Fibroblast of skin of abdomen (primary cell): ENCODE measurements at places on chromosomes 1 and 21.
A peak's percentile ranks its signal among the peaks of the same experiment; 100 is the strongest.

GRCh38 chr1:236165238-236165981 lies 23.1 kb downstream of the GPR137B start:
- DNase-seq: no peak

- no peak for DNase-seq
Measured at GRCh38 chr21:34511787-34512455, at the start of gene KCNE1. Gene KCNE1 (minus strand): TSS chr21:34512210. CDS start chr21:34449634, 62,576 bp downstream.

GRCh38 chr1:229110986-229111385 lies 159.9 kb upstream of the RAB4A start:
- no peak for DNase-seq

- no peak for DNase-seq
Measured at GRCh38 chr1:205920159-205920558, 23.1 kb downstream of the SLC26A9 start.

- DNase-seq: no peak
Measured at GRCh38 chr1:20342294-20343148, 51.8 kb downstream of the VWA5B1 start.

GRCh38 chr1:119542492-119542946 lies 35.5 kb downstream of the HSD3B1 start:
- no peak for DNase-seq

DNA sequence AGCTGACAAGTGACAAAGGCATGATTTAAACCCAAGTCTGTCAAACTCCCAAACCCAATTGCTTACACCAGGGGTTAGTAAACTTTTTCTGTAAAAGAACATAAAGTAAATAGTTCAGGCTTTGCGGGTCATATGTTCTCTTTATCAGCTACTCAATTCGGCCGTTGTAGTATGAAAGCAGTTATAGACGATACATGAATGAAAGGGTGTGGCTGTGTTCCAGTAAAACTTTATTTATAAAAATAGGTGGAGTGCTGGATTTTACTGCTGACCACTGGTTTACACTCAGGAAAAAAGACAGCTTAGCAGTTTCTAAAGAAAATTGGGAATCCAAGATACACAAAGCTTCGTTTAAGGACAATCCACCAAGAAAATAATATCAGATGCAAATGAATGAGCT lies 124.3 kb upstream of the BCL9 start:
- DNase-seq: no peak

GRCh38 chr1:206799311-206799710 lies 27.0 kb upstream of the IL10 start:
- DNase-seq: no peak

- no peak for DNase-seq
Measured at GRCh38 chr1:67313934-67314671, 6.4 kb downstream of the IL12RB2 start.

DNA sequence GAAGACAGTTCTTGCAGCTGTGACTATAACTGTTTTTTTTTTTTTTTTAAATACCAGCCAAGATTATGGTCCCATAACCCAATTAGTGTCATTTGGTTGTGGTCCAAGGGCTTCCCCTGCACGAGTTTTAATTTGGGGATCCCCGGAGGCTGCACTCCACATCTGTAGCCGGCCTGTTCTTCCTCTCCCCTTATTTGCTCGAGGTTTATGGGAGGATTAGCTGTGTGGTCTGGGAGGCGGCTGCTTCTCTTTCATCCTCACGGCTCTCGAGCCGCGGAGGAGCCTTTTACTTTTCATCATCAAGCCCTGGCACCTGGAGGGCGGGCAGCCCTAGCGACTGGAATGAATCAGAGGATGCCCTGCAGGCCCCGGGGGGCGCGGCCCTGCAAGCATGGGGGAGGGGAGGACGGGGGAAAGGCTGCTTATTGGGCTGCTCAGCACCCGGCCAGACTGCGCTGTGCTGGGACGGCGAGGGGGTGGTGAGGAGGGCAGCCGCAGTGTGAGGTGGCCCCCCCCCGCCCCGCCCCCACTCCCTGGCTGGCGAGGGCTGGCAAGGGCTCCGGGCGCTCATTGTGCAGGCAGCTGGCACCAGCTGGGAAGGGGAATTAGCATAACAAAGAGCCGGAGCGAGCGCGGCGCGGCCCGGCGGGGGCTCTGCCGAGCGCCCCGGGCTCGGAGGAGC lies 18.5 kb downstream of the SERTAD4 start:
- no peak for DNase-seq

GRCh38 chr1:192167911-192168700 lies 9.8 kb downstream of the RGS18 start:
- peak; percentile 38 for DNase-seq

DNA sequence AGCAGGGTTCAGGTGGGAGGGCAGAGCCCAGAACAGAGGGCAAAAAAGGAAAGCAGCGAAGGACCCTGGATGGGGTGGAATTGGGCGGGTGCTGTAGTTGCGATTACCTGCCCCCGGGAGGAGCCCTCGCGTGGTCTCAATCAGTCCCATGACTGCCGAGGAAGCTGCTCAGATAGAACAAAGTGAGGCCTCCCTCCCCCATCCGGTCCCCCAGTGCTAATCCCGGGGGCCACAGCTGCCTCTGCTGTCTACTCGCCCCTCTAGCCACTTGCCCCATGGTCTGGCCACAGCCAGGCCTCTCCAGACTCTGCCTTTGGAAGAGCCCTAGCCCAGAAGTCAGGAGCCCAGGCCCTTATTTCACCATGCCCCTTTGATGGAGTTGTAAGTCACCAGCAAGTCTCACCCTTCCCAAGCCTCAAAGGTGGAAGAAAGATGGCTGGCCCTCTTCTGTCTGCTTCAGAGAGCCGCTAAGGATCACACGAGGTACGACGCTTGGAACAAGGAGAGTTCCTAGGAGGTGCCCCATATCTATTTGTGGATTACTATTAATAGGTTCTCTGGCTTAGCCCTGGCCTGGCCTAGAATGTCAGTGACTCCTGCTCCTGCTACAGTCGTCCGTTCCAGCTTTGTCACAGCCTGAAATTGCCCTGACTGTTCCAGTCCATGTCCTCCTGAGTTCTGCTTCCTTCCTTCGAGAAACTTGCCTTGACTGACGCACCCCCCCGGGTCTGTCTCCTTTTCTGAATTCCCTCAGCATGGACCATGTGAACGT lies 16.4 kb downstream of the ECHDC2 start:
- peak; percentile 23 for DNase-seq

DNA sequence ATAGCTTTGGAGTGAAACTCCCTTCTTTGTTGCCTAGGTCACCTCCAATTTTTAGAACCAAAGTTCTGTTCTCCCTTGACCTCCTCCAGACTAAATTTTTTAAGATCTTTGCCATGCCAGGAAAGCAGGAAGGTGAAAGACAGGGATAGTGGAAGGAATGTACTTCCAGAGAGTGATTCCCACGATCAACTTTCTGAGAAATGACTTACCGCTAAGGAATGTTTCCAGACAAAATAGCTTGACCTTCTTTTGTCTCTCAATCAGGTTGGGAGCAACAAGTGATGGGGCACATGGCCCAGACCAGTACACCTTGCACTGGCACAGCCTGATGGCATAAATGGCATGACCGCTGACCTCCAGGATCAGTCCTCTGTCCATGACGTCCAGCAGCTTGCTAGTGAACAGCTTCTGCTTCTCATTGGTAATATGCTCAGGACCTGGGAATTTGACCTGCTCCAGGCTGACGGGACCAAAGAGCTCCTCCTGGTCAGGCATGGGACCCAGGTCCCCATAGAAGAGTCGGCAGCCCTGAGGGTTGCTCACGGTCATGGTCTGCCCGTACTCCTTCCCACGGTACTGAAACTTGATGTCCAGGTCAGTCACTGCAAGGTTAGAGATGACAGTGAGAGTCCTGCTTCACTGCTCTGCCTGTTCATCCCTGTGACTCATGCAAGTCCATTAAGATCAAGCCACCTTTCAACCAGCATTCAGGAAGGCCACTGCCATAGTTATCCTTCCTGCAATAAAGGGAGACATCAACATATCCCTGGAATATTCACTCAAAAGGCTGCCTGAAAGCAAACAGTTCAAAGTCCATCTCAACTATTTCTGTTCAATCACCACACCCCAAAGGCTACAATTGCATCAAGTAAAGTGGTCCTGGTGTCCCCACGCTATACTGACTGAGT lies 6.2 kb upstream of the C1orf74 start:
- peak; percentile 6 for DNase-seq

- DNase-seq: peak; percentile 18
Measured at GRCh38 chr1:69824932-69825331, 257.2 kb downstream of the LRRC7 start.

- DNase-seq: peak; percentile 88
Measured at GRCh38 chr1:210792250-210793102, 341.5 kb downstream of the KCNH1 start.

DNA sequence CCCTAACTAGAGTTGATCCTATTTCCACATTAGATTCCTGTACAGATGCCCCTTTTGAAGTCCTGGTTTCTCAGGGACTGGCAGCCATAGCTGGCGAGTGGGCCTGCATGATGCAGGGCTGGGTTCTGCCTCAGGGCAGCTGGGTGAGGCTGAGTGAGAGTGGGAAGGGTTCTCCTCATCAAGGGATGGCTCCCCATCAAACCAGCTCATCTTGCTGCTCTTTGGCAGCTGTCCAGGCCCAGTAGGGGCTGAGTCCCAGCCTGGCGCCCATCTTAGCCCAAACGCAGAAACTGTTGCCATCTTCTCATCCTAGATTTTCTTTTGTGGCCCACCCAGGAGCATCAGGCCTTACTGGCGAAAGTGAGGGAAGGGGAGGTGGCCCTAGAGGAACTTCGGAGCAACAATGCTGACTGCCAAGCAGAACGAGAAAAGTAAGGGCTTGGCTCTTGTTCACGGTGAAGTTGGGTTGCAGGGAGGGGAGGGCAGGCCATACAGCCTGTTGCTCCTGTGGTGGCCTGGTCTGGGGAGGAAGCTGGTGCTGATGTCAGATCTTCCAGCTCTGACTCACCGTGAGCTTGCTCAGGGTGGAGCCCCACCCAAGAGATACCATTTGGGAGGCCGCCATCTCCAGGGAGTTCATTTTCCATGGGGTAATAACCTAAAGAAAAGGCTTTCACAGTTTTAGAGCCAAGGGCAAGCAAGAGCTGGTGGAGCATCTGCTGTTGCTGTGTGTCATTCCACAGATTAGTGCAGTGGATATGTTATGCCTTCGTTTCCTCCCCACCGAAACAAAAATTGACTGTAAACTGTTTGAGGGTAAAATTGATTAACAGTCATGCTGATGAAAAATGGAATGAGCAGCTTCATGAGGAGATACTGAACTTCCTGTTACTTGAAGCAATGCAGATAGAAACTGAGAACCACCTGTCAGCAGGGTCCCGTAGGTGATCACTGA lies 34.7 kb downstream of the TUFT1 start:
- peak; percentile 54 for DNase-seq

- peak; percentile 53 for DNase-seq
Measured at GRCh38 chr1:193971595-193971994, 785.2 kb upstream of the B3GALT2 start.

- no peak for DNase-seq
Measured at GRCh38 chr1:228996281-228996680, 261.0 kb downstream of the RHOU start.

DNA sequence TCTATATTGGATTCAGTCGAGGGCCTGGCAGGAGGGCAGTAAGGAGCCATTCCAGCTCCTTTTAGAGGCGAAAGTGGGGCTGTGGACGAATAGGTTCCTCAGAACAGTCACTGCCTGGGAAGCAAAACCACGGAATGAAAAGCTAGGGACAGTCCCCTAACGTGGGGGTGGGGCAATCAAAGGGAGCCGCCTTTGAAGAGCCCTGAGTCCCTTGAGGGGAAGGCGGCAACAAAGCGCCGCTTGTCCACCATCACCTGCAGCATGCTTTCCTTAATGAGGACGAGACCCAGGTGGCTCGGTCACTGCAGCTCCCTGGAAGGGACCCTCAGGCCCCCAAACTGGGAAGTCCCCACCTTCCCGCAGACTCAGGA lies 184.7 kb downstream of the ETS2 start:
- no peak for DNase-seq

DNA sequence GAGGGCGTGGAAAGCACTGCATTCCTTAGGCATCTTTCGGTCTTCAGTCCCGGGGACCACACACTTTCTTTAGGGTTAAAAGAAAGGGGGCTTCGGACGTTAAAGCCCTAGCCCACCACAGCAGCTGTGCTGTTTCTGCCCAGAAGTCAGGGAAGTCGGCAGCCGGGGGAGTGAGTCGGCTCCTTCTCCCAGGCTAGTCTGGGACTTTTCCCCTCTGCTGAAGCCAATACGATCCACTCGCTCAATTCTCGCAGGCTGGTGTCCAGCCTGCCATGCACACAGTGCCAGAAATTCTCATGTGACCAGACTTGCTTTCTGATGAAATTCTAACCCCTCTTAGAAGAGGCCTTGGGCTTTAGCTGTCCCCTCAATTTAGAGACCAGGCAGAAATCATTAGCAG lies 67.7 kb downstream of the BCAR3 start:
- peak; percentile 51 for DNase-seq

DNA sequence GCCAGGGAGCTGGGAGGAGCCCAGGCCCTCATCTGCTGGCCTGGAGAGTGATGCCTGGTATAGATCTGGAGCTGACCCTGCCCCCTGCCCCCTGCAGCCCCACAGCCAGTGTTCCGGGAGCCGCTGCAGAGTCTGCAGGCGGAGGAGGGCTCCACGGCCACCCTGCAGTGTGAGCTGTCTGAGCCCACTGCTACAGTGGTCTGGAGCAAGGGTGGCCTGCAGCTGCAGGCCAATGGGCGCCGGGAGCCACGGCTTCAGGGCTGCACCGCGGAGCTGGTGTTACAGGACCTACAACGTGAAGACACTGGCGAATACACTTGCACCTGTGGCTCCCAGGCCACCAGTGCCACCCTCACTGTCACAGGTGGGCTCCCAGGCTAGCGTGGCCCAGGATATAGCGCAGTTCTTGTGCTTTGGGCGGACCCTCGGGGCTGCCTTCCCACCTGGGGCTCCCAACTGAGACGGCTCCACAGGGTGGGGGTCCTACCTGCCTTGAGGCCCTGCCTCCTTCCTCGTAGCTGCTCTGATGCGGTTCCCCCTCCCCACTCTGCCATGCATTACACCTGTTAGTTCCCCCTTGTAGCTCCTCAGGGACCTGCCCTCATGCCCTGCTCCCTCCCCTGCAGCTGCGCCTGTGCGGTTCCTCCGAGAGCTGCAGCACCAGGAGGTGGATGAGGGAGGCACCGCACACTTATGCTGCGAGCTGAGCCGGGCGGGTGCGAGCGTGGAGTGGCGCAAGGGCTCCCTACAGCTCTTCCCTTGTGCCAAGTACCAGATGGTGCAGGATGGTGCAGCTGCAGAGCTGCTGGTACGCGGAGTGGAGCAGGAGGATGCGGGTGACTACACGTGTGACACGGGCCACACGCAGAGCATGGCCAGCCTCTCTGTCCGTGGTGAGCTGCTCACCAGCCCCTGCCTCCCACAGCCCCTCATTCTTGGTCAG lies 98.7 kb downstream of the OBSCN start:
- DNase-seq: no peak

DNA sequence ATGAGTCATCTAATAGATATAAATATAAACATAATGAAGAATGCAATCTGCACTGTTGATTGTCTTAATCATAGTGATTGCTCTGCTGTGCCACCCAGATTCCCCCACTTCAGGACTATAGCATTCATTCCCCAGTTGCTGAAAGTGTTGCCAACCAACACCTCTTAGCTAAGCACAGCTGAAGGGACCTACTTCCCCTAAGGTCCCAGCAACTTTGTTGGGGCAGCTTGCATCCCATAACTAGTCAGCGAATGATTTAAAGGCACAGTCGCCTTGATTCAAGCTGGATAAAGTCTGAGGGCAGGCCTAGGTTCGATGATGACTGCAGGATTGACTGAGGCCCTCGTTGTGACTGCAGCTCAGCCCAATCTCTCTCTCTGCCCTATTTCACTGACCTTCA lies 14.3 kb upstream of the RGS1 start:
- no peak for DNase-seq

- DNase-seq: peak; percentile 48
Measured at GRCh38 chr1:78843111-78843510, 163.4 kb downstream of the ADGRL4 start.
